Activated CD4-positive, alpha-beta memory T cell treated with anti-CD3 and anti-CD28 coated beads for 36 hours (primary cell): ENCODE measurements at places on chromosomes 16 and 17. TPM values are rescaled to one million over a fixed set of nuclear protein-coding genes. Genes with fewer than 3 reads are reported as not detected.

LGALS9B gene
- total RNA-seq: not detected

ZNF469 gene
- 0.24 TPM for total RNA-seq

KRT9 gene
- total RNA-seq: not detected

ZNF689 gene
- total RNA-seq: 9.9 TPM

MFAP4 gene
- not detected for total RNA-seq

FA2H gene
- not detected for total RNA-seq

IQCK gene
- total RNA-seq: 3.0 TPM

MAPT gene
- 1.5 TPM for total RNA-seq

ZNF785 gene
- total RNA-seq: 15.0 TPM

TEX2 gene
- 12.1 TPM for total RNA-seq

G6PC1 gene
- total RNA-seq: not detected

C17orf78 gene
- not detected for total RNA-seq

ABCA9 gene
- not detected for total RNA-seq

PHAF1 gene
- total RNA-seq: 11.4 TPM

CEP295NL gene
- not detected for total RNA-seq

ZP2 gene
- not detected for total RNA-seq

GGNBP2 gene
- 84.0 TPM for total RNA-seq

NECAB2 gene
- total RNA-seq: not detected
